Frontal cortex (tissue), 4 donors: ENCODE measurements at places on chromosomes 7 and 10. TPM values are rescaled to one million over a fixed set of nuclear protein-coding genes. Genes with fewer than 3 reads are reported as not detected.

GRCh38 chr10:28587970-28588290, 55.0 kb downstream of the WAC start:
- no peak for DNase-seq

DNA sequence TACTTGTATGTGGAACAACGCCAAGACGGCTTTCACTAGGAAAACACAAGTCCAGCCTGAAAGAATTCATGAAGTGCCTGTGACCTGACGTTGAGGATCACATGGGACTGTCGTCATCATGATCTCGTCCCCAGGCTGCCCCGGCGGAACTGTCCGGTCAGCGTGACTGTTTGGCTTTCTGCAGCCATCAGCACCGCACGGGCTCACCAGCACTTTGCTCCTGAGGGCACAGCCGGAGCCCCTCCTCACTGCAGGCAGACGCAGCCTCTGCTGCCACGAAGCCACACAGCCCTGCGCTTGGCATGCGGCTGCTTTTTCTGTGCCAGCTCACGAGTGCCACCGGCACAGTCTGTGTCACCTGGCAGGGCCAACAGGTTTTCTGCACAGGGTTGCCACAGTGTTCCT, 9.4 kb upstream of the GET4 start:
- DNase-seq = no peak

The LEP gene
- not detected for total RNA-seq

DNA sequence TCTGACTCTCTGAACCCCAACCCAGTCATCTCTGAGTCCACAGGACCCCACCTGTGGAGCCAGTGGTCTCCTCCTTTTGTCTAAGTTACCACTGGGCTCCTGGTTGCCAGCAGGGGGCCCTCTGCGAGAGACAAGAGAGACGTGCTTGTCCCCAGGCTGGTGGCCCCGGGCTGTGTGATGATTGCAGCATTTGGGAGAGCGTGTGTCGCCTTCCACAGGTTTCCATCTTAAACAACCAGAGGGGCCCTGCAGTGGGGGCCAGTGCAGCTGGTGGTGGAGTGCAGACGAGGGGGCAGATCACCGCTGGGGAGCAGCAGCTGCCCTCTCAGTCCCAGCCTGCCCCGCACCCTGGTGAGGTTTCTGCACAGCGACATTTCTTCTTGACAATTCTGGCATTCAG, 122.4 kb upstream of the PPP2R2D start:
- no peak for DNase-seq

The EPDR1 gene
- 20.0 TPM for total RNA-seq

The SPDYE11 gene
- total RNA-seq = under 0.01 TPM

The MGMT gene
- 5.7 TPM for total RNA-seq

The TNS3 gene
- 6.1 TPM for total RNA-seq

- DNase-seq = peak; percentile 19
These were observed 132.7 kb downstream of the ELAPOR2 start for GRCh38 chr7:86926732-86927131.

The INSYN2A gene
- 15.9 TPM for total RNA-seq

- no peak for DNase-seq
These were observed 310.0 kb downstream of the PPP1R3A start for GRCh38 chr7:113608782-113609181.

The C10orf53 gene
- not detected for total RNA-seq

- no peak for DNase-seq
These were observed 33.2 kb downstream of the TACR2 start for GRCh38 chr10:69383558-69383957.

GRCh38 chr10:50607356-50607925, 16.3 kb downstream of the SGMS1 start:
- no peak for DNase-seq

DNA sequence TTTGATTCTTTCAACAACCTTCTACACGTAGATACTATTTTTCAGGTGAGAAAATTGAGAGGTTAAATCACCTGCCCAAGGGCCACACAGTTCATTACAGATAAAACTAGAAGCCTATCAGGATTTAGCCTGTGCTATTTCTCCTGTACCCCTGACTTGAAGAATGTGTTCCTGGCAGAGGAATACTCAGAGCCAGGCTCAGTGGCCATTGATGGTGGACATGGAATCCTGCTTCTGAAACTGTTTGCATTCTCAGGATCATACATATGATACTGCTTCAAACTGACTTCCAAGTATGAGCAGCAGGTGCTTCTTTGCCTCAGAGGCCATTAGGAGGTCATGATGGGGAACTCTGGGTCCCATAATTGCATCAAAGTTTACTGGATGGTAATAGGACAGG, 348.6 kb downstream of the ADRA2A start:
- no peak for DNase-seq

GRCh38 chr7:74542558-74543117, 88.9 kb downstream of the GTF2IRD1 start:
- no peak for DNase-seq

The FKBP6 gene
- total RNA-seq = not detected

The H2BK1 gene
- total RNA-seq = not detected

GRCh38 chr10:119997429-119997828, 104.9 kb downstream of the SEC23IP start:
- no peak for DNase-seq

GRCh38 chr7:77903597-77903996, 105.0 kb downstream of the PHTF2 start:
- no peak for DNase-seq

GRCh38 chr10:58757352-58758065, 244.8 kb downstream of the BICC1 start:
- no peak for DNase-seq

The ANKRD1 gene
- not detected for total RNA-seq

DNA sequence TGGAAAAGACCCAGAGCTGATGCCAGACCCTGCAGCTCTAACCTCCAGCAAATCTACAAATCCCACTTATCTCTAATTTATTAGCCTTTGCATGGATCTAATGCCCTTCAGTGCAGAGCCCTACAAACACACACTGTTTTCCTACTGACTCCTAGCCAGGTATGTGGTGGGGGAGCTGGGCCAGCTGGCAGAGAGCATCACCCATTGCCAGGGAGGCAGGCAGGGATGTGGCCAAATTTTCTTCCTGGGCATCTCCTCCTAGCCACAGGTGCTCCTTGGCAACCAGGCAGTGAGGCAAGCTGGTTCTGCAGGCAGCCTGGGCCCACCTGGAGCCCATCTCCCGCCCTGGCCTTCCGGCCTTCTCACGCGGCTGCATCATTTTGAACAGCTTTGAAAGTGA, 55.9 kb upstream of the EMX2 start:
- DNase-seq = no peak

GRCh38 chr7:151790830-151791620, 85.9 kb downstream of the PRKAG2 start:
- DNase-seq = no peak

DNA sequence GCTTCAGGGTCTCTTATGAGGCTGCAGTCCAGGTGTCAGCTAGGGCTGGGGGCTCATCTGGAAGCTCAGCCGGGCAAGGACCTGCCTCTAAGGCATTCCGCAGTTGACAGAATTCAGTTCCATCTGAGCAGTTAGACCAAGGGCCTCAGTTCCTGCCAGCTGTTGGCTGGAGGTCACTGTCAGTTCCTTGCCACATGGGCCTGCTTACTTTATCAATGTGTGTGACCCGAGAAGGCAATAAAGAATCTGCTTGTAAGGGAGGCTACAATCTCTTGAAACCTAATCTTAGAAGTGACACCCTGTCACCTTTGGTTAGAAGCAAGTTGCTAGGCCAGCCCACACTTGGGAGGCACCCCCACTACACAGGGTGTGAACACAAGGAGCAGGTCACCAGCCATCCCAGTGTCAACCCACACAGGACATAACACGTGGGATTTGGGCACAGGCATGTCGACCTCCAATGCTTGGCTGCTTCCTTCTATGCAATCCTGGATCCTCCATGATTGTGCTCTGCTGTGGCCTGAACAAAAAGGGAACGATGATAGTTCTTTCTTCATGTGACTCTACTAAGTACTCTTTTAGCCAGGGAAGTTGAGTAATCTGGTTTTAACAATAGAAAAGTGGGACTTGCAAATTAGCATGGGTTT, 41.8 kb downstream of the MTURN start:
- no peak for DNase-seq

DNA sequence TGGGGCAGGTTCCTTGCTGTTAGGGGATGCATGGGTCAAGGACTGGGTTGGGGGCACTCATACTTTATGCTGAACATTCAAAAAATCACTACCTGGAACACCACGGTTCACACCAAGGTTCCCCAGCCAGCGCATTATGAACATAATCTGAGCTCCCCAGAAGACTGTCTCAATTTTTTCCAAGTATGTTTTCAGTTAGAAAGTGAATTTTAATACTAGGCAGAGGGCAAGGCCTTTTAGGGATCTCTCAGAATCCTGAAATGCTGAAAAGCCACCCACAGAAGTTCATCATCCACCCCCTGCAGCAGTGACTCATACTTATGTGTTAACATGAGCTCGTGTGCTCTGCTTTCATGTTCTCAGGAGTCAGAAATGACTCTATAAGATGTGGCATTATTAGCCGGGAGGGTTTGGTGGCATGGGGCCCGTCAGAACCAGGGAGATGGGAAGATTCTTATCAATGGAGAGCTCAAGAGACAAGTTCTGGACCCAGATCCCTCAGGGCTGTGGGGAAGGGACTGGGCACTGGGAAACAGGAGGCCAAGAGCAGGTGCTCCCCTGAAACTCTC, 185.2 kb upstream of the ITGB1 start:
- no peak for DNase-seq

The MSMB gene
- total RNA-seq = not detected
